ENCODE measurements at places on chromosomes 3 and 15.
A peak's percentile ranks its signal among the peaks of the same experiment; 100 is the strongest.

- H3K4me3 ChIP-seq, result no peak overlapping the region
- peaks cover 16% of the 10 kb centered on the region for H3K4me1 ChIP-seq
- peaks cover 8% of the 10 kb centered on the region for H3K36me3 ChIP-seq
- no peaks in the 10 kb centered on the region for H3K27me3 ChIP-seq
Observed at GRCh38 chr15:40549894-40550293, 14.9 kb downstream of the CCDC32 start.

- DNase-seq, result no peak
- H3K4me3 ChIP-seq, result no peak overlapping the region
- H3K27ac ChIP-seq, result no peak overlapping the region
- H3K36me3 ChIP-seq, result no peaks in the 10 kb centered on the region
- no peaks in the 10 kb centered on the region for H3K27me3 ChIP-seq
- peaks cover 9% of the 10 kb centered on the region for H3K4me1 ChIP-seq
Observed at GRCh38 chr3:196096382-196096953, 14.6 kb upstream of the TFRC start.

- no peak overlapping the region for H3K4me3 ChIP-seq
- peaks cover 18% of the 10 kb centered on the region for H3K4me1 ChIP-seq
- H3K36me3 ChIP-seq, result no peaks in the 10 kb centered on the region
- no peak for DNase-seq
Observed at GRCh38 chr3:127814325-127814781, 8.0 kb downstream of the MGLL start.

GRCh38 chr15:59437142-59437816 lies 707 bp upstream of the FAM81A start:
- H3K4me1 ChIP-seq, result peaks cover 18% of the 10 kb centered on the region
- peak overlapping the region; percentile 73 for H3K4me3 ChIP-seq
- no peaks in the 10 kb centered on the region for H3K27me3 ChIP-seq

DNA sequence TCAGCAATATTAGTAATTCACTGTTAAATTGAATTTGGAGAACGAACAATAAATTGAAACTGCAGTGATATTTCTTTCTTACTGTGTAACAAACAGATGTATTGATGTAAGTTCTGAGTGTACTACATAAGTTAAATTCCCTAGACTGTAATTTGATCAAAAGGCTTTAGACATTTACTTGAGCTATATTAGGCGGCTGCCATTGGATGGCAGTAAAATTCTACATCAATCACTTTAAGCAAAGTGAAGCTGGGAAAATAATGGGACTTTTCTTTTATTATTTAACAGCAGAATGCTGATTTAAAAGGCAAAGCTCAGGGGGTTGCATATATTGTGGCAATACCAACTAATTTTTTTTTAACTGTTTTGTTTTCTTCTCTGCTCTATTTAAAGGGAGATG lies 212.6 kb upstream of the PLSCR5 start:
- no peaks in the 10 kb centered on the region for H3K27me3 ChIP-seq
- no peaks in the 10 kb centered on the region for H3K36me3 ChIP-seq
- no peak overlapping the region for H3K27ac ChIP-seq
- no peak for DNase-seq
- no peak overlapping the region for H3K4me3 ChIP-seq

DNA sequence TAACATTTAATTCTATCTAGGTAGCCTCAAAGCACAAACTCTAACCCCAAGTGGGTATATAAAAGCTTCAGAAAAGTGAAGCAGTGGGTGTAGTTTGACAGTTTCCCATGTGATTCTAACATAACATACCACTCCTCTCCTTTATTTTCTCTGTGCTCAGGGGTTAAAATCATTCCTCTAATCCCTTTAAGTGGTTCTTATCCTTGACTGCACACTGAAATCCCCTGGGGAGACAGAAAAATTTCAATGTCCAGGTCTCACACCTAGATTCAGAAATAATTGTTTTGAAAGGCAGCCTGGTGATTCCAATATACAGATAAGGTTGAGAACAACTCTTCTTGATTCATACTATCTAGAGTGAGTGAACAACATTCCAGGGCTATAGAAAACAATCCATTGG lies 986.4 kb downstream of the ROBO1 start:
- no peaks in the 10 kb centered on the region for H3K4me1 ChIP-seq
- no peak for DNase-seq
- no peak overlapping the region for H3K27ac ChIP-seq

DNA sequence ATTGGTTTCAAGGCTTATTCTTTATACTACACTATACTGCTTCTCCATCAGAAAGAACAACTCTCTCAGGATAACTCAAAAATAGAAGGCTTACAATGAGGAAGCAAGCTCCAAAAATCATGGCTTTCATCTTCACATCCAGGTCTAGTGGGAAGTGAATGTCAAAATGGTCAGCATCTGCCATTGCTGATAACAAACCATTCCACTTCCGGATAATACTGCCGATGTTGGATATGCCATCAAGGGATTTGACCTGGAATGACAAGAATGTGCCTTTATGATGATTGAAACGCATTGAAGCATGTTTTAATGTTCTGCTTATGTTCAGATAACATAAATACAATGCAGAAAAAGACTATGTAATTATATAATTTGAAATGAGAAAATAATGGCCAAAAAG lies 34.0 kb upstream of the PLOD2 start:
- peak overlapping the region; percentile 21 for H3K4me3 ChIP-seq

DNA sequence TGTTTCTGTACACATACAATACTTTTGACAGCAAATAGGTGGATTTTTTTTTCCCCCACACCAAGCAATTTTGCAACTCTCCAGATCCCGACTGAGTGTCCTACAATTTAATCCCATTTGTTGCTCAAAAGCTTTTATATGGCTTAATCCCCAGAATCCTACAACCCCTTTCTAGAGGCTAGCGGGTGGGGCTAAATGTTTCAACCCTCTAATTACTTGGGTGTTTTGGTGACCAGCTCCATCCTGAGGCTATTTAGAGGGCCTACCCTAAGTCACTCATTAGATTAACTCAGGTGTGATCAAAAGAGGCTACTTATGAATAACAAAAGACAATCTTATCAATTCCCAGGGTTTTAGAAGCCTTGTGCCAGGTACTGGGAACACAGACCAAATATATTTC lies 21.0 kb upstream of the FBXL2 start:
- H3K4me3 ChIP-seq, result no peak overlapping the region
- no peaks in the 10 kb centered on the region for H3K27me3 ChIP-seq
- H3K36me3 ChIP-seq, result no peaks in the 10 kb centered on the region
- no peak for DNase-seq
- H3K4me1 ChIP-seq, result no peaks in the 10 kb centered on the region

GRCh38 chr15:84970843-84971242 lies 10.8 kb upstream of the PDE8A start:
- H3K36me3 ChIP-seq, result no peaks in the 10 kb centered on the region
- no peaks in the 10 kb centered on the region for H3K4me1 ChIP-seq
- DNase-seq, result no peak

- DNase-seq, result no peak
- H3K36me3 ChIP-seq, result no peaks in the 10 kb centered on the region
- H3K4me3 ChIP-seq, result no peak overlapping the region
- H3K27me3 ChIP-seq, result no peaks in the 10 kb centered on the region
- no peak overlapping the region for H3K27ac ChIP-seq
- H3K4me1 ChIP-seq, result no peaks in the 10 kb centered on the region
Observed at GRCh38 chr3:125428216-125428830, 53.2 kb upstream of the ZNF148 start.

- no peak overlapping the region for H3K27ac ChIP-seq
- no peak for DNase-seq
- no peaks in the 10 kb centered on the region for H3K36me3 ChIP-seq
- H3K4me1 ChIP-seq, result peaks cover 13% of the 10 kb centered on the region
- no peaks in the 10 kb centered on the region for H3K27me3 ChIP-seq
Observed at GRCh38 chr3:55526332-55527030, 39.4 kb upstream of the WNT5A start.

- peak; percentile 59 for DNase-seq
- H3K27ac ChIP-seq, result peak within 1 kb of the TSS; percentile 90
- H3K4me1 ChIP-seq, result peaks cover 7% of the 10 kb centered on the region
- no peaks in the 10 kb centered on the region for H3K36me3 ChIP-seq
- H3K4me3 ChIP-seq, result peak within 1 kb of the TSS; percentile 89
Observed at GRCh38 chr15:69413822-69414700, at the start of gene KIF23. Gene KIF23, plus strand, starts transcription at chr15:69414349. Its CDS starts 117 bp downstream, at chr15:69414466.

- H3K4me1 ChIP-seq, result peaks cover 12% of the 10 kb centered on the region
- H3K27me3 ChIP-seq, result no peaks in the 10 kb centered on the region
- H3K4me3 ChIP-seq, result no peak overlapping the region
- no peak for DNase-seq
- H3K27ac ChIP-seq, result no peak overlapping the region
Observed at GRCh38 chr3:42836150-42837123, 27.2 kb downstream of the ACKR2 start.

DNA sequence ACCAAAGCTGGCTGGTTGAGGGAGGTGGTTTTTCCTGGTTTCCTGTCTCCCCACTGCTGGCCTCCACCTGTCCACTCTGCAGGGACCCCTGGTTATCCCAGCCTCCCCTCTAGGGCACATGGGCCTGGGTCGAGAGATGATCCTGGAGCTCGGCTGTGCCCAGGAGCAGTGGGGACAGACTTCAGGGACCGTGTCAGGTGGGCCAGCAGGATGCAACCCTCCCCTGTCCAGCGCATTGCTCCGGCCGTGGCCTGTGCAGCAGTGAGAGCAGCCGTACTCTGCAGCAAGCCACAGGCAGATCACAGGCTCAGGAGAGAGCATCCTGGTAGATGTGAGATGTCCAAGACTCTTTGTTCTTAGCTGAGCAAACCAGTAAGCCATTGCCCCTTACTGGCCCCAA lies 92.5 kb upstream of the RPL32 start:
- H3K36me3 ChIP-seq, result peaks cover 25% of the 10 kb centered on the region
- no peak overlapping the region for H3K4me3 ChIP-seq
- peaks cover 75% of the 10 kb centered on the region for H3K4me1 ChIP-seq
- no peak for DNase-seq
- peak overlapping the region; percentile 71 for H3K27ac ChIP-seq

DNA sequence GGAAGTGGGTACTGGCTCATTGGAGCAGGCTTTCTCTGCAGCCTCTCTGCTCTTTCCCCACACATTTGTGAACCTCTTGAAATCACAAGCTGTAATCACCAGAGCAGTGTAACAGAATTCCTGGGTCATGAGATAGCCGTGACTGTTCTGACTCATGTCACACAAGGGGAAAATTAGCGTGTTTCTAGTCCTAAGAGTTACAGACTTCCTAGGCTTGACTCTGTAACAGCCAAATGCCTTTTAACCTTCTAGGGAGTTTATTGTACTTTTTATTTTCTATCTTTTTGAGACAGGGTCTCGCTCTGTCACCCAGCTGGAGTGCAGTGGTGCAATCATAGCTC lies 54.7 kb upstream of the TRAK1 start:
- H3K27me3 ChIP-seq, result no peaks in the 10 kb centered on the region
- no peak overlapping the region for H3K4me3 ChIP-seq
- H3K4me1 ChIP-seq, result peaks cover 26% of the 10 kb centered on the region

DNA sequence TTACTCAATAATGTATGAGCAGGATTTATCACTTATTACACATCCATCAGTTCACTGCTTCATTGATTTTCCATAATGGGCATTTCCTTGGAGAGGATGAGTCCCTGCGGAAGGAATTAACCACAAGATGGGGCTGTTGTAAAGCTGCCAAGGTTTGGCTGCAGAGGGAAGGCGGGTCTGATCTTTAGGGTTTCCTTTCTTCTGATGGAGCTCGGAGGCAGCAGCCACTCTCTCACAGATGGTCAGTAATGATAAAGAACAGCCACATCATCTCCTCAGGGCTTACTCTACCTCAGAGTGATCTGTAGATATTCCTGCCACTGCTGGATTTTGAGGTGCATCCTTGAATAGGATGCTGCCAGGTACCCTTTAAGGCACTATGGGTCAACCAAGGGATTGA lies 115.2 kb downstream of the USP13 start:
- H3K4me1 ChIP-seq, result no peaks in the 10 kb centered on the region
- peaks cover 9% of the 10 kb centered on the region for H3K36me3 ChIP-seq
- no peak overlapping the region for H3K27ac ChIP-seq
- DNase-seq, result no peak

DNA sequence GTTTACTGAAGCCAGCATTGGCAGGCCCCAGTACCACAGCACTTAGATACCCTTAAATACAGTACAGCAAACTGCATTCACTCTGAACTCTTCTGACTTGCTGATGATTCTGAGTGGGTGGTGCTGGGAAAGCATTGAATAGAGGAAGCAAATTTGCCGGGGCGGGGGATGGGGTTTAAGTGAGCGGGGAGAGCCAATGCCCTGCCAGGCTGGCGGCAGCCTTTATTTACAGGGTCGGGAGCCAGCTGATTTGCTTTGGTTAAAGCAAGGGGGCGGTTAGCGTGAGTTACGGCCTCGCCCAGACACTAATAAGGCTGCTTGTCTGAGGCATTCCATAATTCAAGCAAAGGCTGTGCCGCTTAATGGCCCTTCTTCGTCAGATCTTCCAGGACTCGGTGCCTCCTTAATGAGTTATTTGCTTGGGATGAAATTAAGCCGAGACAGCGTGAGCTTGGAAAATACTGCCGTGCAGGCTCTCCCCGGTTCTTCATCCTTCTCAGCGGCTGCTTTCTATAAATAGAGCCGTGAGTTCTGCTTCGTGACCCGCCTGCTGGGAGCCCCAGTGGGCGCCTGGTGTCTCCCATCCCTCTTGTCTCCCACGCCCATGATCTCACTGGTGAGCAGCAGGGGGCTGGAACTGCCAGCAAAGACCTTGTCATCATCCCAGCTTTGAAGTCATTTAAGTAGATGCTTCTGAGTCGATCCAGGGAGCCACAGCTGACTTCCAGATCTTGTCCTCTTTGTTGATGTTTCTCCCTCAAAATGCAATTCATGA lies 25.8 kb downstream of the SPSB4 start:
- peak overlapping the region; percentile 28 for H3K27ac ChIP-seq
- no peaks in the 10 kb centered on the region for H3K27me3 ChIP-seq
- H3K4me3 ChIP-seq, result peak overlapping the region; percentile 70
- no peaks in the 10 kb centered on the region for H3K36me3 ChIP-seq

GRCh38 chr15:90126596-90127435 lies 24.5 kb upstream of the IDH2 start:
- H3K4me3 ChIP-seq, result peak overlapping the region; percentile 16
- H3K27ac ChIP-seq, result no peak overlapping the region
- DNase-seq, result no peak
- no peaks in the 10 kb centered on the region for H3K36me3 ChIP-seq

DNA sequence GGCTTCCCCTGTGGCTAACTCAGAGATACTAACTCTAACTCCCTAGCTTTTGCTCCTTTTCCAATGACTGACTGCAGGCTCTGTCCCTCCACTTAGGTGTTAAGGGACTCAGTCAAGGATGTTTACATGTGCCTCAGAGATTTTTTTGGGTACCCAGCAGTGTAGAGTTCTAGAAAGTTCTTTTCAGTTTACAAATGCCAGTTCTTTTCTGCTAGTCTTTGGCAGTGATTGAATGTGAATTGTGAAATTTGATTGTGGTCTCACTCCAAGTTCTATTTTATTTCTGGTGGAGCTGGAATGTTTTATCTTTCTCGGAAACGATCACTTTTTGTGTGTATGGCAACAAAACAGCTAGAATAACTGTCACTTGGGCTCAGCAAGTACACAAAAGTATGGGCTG lies 60.6 kb downstream of the IL1RAP start:
- no peaks in the 10 kb centered on the region for H3K27me3 ChIP-seq
- peaks cover 11% of the 10 kb centered on the region for H3K4me1 ChIP-seq
- DNase-seq, result no peak

All from thoracic aorta (tissue), 2 donors.